Neural crest cell (in vitro differentiated cells): ENCODE measurements at places on chromosomes 16 and 17. TPM values are rescaled to one million over a fixed set of nuclear protein-coding genes. Genes with fewer than 3 reads are reported as not detected.

Gene DNAAF1
- 0.20 and 0.35 TPM in 2 replicates for total RNA-seq

Gene CORO6
- 2.7 and 3.1 TPM in 2 replicates for total RNA-seq

Gene GPR179
- 0.07 and 0.20 TPM in 2 replicates for total RNA-seq

Gene WNT9B
- total RNA-seq, result 0.66 TPM in 1 of 2 replicates, not detected in the other

Gene QRICH2
- total RNA-seq, result 10.6 and 12.3 TPM in 2 replicates

Gene MAP2K6
- 45.4 and 48.4 TPM in 2 replicates for total RNA-seq
